ENCODE measurements at places on chromosomes 13 and 19.

DNA sequence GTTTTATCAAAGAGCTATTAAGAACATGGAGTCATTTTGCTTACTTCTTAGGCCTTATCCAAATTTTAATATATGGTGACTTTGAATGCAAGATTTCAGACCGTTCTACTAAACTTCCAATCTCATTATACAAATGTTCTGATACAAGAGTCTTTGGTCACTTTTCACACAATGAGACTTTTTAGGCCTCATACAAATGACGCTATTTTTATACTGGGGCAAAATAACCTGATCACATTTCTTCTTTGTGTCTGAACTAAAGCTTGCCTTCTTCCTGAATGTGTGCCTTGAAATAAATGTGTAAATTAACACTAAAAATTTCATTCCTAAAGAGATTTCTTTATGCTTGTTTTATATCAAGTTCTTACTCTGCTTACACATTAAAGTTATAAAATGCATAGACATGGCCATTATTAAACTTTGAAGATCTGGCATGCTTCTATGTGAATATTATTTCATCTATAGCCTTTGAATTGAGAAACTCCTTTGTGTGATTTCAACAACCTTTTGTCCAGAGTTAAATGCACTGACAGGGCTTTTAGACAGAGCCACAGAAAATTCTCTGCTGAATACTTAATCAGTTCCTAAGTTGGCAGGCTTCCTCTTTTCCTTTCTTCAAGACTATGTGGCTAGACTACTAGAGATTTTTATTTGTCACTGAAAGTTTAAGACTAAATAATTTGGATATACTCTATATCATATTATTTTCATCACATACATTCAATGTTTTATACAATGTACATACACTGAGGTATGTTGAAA, 86.1 kb downstream of the EDNRB start:
- DNase-seq, result no peak

DNA sequence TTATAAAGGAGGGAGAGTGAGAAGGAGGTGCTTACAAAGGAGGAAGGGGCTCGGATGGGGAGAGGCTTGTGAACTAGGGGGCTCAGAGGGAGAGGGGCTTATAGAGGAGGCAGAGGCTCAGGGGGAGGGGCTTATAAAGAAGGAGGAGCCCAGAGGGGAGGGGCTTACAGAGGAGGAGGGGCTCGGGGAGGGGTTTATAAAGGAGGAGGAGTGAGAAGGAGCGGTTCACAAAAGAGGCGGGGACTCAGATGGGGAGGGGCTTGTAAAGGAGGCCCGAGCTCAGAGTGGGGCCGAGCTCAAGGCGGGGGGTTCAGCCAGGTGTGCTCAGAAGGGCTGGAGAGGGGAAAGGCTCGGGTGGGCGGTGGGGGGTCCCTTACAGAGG, 500 bp downstream of the SMIM24 start:
- peak; percentile 57 for DNase-seq

DNA sequence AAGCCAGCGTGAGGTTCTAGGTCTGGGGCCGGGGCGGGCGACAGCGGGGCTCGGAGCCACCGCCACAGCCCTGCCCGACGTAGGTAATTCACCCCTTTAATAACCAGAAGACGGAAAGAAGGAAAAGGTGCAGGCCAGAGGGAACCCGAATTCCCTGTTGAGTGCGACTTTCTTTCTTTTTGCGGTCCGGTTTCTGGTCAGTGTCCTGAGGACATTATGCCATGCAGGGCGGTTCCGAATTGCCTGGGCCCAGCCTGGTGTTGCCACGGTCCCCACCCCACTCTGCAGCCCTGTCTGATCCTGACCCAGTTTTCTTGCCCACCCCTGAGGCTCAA, 18.4 kb upstream of the TFDP1 start:
- no peak for DNase-seq

GRCh38 chr19:29083863-29084262, 129.1 kb downstream of the UQCRFS1 start:
- no peak for DNase-seq

DNA sequence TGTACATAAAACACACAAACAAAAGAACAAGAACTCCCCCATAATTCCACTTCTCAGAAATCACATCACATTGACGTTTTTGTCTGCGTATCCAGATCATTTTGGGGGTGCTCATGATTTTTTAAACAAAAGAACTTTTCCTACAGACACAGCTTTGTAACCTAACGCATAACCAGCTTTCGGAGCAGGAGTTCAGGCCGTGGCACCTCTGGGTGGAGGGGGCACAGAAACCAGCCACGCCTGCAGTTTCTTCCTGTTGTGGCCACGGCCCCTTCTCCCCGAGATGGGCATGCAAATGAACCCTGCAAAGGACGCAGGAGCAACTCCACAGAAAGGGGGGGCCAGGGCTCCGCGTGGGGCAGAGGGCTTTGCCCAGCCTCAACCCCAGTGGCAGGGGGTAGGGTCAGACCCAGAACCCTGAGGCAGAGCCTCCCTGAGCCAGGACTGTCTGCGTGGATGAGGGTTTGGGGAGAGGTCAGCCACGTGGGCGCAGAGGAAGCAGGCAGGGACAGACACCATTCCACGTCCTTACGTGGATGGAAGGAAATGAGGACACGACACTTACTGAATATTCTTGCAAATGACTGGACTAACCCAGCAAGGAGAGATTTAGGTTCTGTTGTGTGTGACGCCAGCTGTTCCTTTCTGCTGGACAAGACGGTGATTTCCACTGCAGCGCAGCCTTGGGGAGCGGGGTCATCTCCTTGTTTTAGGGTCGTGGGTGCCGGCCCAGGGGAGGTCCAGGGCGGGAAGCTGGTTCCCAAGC, 64.4 kb downstream of the RASA3 start:
- DNase-seq, result peak; percentile 66

DNA sequence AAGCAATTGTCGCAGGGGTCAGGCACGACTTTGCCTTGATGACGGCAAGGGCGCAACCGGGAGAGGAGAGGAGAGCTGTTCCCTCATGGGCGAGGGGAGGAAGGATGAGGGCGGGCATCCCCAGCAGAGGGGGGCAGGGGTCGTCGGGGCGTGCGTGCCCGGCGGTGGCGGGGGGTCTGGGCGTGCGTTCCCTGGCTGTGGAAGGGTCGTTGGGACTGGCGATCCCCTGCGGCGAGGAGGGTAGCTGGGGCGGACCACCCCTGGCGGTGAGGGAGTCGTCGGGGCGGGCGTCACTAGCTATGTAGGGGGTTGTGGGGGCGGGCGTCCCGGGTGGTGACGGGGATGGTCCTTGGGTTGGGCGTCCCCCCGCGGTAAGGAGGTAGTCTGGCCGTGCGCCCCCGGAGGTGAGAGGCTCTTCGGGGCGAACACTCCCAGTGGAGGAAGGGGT, 1.7 kb downstream of the COMP start:
- DNase-seq, result no peak

Data from CD8-positive, alpha-beta T cell (primary cell).